ENCODE measurements at places on chromosomes 11 and 22.
A peak's percentile ranks its signal among the peaks of the same experiment; 100 is the strongest.

- DNase-seq: no peak
Measured at GRCh38 chr11:11267312-11267711, 85.7 kb downstream of the CSNK2A3 start.

- no peak for DNase-seq
Measured at GRCh38 chr11:45929486-45930030, 7.1 kb downstream of the LARGE2 start.

GRCh38 chr22:46641811-46642266, 21.7 kb downstream of the GRAMD4 start:
- no peak for DNase-seq

DNA sequence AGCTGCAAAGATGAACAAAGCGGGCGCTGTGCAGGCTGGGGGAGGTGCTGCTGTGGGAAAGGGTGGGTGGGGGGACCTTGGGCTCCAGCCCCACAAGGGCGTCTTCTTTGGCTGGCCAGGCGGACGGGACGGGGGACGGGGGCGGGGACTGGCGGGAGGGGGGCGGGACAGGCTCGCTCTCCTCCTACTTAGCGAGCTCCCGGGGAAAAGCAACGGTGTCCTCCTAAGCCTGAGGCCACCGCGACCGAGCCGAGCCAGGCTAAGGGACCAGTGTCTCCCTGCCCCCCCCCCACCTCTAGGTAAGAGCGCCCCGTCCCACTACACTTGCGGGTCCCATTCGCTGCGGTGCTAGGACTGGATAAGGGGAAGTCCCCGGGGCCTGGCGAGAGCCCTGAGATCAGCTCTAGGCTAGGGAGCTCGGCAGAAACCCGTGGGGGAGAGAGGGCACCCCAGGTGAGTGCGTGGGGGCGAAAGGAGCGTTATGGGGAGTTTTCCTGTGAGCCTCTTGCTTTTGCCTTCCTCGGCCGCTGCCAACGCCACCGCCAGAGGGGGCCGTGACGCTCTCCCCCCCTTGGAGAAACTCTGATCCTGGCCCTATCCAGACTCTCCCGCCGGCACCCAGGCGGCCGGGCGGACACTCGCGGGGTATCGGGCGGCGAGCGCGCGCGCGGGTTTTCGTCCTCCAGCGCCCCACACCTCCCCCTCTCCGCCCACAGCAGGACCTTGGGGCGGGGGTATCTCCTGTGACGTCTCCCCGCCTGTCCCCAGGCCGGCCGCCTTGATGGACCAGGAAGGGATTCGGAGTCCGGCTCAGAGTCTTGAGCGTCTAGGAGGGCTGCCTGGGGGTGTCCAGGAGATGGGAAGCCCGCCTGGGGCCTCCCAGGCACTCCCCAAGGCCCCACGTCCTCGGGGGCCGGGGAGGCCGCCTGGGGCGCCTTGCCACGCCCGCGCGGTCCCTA, at the start of gene PHLDB1:
PHLDB1 (plus strand) TSS at position 215 of the 959 bp plus-strand sequence. CDS start 6,222 bp downstream, outside the sequence.
- DNase-seq: peak; percentile 83

DNA sequence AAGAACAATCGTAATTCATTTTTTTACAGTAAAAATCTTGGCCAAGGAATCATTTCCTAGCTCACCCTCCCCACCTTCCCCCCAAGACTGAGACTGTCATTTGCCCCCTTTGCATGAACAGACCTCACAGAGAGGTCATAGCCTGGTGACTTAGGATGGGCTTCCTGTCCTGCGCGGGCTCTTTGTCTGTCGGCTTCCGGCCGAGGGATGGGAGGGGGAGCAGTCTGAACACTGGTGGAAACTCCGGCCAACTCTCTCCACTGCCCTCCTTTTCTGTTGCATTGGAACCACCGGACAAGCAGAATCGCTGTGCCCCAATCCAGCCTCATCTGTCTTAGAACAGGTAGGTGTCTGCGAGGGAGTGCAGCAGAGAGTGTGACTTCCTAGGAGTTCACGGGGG, 41.7 kb downstream of the TEAD1 start:
- DNase-seq: no peak

DNA sequence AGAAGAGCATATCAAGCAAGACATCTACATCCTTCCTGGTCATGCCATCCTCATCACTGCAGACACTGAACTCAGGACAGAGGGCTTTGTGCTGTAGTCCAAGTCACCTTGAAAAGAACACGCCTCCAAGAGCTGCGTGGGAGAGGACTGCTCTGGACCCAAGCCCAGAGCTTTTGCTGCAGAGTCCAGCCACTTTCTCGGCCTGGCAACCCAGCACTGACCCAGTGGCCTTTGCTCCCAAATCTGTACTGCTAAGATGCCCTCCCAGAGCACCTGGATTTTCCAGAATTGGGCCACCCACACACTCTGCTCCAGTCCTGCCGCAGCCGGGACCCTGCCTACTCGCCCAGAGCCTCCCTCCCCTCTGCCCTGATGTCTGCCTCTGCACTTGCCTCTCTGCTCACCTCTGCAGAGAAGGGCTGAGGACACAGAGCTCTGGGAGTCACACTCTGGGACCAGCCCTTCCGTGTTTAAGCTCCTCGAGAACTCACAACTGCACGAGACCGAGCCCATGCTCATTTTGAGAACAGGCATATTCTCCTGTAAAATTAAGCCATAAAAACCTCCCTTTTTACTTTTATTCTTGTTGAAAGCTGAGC, 83.8 kb upstream of the CSNK2A3 start:
- DNase-seq: no peak

DNA sequence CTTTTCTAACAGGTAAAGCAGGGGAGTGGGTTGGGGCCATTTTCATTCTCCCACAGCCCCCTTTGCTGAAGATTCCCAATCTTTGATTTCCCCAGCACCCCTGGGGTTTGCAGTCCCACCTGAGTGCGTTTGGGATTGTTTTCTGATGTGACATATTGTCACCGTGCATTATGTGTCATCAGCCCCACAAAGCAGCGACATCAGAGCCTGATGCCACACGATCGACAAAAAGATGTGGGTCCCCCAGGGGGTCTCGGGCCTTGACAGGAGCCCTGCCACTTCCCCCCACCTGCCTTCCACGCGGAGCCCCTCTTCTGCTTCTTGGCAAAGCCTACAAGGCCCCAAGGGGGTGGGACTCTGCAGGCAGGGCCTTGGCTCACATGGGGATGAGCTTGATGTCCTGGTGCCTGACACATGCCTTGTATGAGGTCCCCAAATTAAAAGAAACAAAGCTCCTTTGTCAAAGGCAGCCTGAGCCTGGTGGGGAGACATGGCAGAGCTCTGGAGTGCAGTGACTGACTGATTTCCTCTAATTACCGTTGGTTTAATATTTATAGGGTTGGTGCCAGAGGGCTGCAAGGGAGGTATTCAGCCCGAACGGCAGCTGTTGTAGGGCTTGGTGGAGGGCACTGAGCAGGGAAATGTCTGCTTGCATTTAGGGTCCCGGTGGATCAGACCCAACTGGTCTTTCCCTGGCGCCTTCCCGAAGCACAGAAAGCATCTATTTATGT, 149.2 kb downstream of the MIAT start:
- DNase-seq: no peak

DNA sequence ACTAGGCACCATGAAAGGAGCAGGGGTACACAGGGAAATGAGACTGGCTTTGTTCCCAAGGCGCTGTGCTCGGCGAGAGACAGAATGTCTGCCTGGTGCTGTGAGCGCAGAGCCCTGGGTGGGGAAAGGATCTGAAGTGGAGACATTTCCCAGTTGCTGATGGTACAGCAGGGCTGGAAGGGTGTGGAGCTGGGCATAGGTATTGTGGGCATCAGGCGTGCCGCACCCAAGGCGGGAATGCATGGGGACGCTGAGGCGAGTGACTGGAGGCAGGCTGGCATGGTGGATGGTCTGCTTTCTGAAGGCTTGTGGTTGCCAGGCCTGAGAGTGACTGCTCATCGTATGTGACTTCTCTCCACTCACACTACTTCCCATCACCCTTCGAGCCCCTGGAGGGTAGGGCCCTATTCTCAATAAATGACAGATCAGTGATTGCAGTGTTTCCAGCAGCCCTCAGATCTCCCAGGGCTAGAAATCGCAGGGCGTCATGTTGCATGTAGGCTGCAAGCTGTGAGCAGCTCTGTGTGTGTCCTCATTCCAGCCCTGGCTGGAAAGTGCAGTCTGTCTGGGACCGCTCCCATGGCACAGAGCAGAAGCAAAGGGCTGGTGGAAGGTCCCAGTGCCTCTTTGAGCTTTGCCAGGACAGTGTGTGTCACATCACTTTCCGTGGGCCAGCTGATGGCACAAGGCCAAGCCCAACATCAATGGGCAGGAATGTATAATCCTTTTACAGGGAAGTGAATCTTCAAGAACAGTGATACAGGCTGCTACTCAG, 67.7 kb downstream of the TBC1D22A start:
- DNase-seq: no peak

- no peak for DNase-seq
Measured at GRCh38 chr11:48019217-48019584, 38.8 kb downstream of the PTPRJ start.

GRCh38 chr11:35857922-35858321, 85.9 kb upstream of the LDLRAD3 start:
- DNase-seq: no peak

- no peak for DNase-seq
Measured at GRCh38 chr22:44067033-44067432, 42.9 kb downstream of the PARVB start.

GRCh38 chr11:45045683-45046471, 95.2 kb upstream of the TP53I11 start:
- DNase-seq: no peak

DNA sequence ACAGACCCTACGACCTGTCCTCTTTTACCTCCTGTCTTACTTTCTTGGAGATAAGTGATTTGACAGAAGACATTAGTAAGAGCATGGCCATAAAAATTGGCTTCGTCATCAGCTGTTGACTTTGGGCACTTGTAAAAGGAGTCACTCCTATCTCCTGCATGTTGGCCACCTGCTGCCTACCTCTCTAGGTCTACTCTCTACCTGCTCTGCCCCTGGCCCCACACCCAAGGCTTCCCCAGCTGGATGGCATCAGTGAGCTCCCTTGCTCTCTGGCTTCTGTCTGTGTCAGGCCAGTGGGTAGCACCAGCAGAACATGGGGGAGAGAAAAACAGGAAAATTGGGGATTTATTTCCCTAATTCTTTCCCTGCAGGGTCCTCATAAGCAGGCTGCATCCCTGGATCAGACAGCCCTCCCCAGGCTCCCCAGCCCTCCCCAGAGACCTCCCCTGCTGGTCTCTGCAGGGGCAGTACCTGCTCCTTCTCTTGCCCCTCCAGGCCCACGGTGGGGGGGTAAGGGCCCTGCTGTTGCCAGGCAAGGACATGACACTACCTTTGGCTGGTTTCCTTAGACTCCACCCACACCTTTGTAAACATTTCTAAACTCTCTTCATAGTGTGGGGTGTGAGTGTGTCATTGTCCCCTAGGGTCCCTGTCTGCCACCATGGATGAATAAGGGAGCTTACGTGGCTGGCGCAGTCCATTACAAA, 157.0 kb upstream of the NECTIN1 start:
- DNase-seq: no peak

GRCh38 chr11:6650980-6651379, 4.6 kb downstream of the DCHS1 start:
- no peak for DNase-seq

GRCh38 chr11:1772270-1773130, 8.8 kb upstream of the CTSD start:
- DNase-seq: no peak

DNA sequence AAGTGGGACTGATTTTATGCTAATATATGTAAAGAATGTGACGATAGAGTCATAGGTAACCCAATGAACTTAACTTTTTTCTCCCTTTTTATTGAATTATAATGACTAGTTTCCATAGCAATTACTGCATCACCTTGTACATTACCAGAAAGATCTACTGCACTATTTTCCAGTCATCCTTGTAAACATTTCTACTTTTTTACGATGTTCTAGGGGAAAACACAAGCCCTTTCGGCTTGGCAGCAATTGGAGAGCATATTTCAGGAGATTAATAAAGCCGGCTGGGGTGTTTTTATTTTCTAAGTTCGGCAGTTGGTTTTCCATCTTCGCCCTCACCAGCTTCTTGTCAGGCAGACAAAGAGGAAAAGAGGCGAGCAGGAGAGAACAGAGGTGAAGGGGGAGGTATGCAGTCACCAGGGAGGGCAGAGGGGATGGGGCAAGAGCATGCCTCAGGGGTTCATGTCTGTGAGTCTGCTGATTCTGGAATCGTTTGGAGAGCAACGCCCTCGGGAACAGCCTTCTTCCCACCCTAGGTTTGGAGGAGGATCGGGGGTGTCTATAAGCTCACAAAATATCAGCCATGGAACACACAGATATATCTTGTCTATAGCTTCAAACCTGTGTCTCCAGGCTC, 476.4 kb downstream of the MIAT start:
- DNase-seq: no peak

All from right kidney (tissue), 9 donors.